PC-3 (cell line): ENCODE measurements at places on chromosomes 7 and 10. TPM values are rescaled to one million over a fixed set of nuclear protein-coding genes. Genes with fewer than 3 reads are reported as not detected.

Gene ASAH2
- 0.75 and 14.0 TPM in 2 replicates for total RNA-seq

Gene FFAR4
- total RNA-seq: 1.5 TPM in 2 replicates

Gene HOXA6
- 6.9 and 8.3 TPM in 2 replicates for total RNA-seq

Gene DYDC2
- not detected in 2 replicates for total RNA-seq

Gene ADAM8
- total RNA-seq: 113 and 147 TPM in 2 replicates

Gene DAGLB
- 23.4 and 34.5 TPM in 2 replicates for total RNA-seq

Gene MYH16
- total RNA-seq: 2.8 and 4.7 TPM in 2 replicates

- DNase-seq: peak; percentile 19
These were observed 62.3 kb upstream of the LBX1 start for GRCh38 chr10:101291331-101292193.

DNA sequence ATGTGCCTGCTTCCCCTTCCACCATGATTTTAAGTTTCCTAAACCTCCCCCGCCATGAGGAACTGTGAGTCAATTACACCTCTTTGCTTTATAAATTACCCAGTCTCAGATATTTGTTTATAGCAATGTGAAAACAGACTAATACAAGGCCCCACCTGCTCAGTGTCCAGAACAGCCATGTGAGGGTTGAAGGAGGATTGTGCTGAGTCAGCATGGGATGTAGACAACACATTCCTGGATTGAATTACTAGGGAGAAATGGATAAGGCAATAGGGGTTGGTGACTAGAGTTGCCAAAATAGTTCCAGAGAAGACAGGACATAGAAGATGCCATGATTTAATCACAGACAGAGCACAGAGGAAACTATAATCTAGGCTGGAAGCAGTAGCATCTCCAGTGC lies 270.3 kb downstream of the GFRA1 start:
- no peak for DNase-seq

- DNase-seq: peak; percentile 8
These were observed 29.1 kb downstream of the TMEM130 start for GRCh38 chr7:98840722-98841121.

DNA sequence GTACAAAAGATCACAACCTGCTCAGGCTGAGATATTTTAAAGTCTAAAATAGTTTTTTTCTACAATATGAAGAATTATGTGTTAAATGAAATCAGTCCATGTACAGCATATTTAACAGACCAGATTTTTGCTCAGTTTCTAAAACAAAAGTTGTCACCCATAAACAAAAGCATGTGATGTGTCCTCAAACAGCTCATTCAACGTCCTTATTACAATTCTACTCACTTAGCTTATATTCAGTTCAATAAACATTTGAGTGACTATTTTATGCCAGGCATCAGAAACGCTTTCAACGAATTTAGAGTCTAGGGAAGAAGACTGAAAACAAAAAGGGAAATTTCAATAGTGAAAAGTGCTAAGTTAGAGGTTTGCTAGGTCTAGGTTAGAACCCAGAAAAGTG lies 457.3 kb upstream of the SEMA3A start:
- no peak for DNase-seq

GRCh38 chr7:154910977-154911376 lies 91.9 kb downstream of the PAXIP1 start:
- no peak for DNase-seq

DNA sequence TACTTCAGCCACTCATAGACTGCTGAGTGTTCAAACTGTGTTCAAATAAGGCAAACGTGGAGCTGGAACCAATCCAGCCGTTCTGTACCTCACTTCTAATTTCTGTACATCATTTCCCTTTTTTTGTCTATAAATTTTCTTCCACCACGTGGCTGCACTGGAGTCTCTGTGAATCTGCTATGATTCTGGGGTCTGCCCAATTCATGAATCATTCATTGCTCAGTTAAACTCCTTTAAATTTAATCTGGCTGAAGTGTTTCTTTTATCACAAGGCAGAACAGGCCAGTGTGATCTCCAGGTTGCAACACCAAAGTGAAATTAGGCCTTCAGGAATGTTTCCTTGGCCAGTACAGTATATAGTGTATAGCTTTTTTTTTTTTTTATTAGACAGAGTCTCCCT lies 53.5 kb downstream of the DNAJC12 start:
- DNase-seq: no peak

DNA sequence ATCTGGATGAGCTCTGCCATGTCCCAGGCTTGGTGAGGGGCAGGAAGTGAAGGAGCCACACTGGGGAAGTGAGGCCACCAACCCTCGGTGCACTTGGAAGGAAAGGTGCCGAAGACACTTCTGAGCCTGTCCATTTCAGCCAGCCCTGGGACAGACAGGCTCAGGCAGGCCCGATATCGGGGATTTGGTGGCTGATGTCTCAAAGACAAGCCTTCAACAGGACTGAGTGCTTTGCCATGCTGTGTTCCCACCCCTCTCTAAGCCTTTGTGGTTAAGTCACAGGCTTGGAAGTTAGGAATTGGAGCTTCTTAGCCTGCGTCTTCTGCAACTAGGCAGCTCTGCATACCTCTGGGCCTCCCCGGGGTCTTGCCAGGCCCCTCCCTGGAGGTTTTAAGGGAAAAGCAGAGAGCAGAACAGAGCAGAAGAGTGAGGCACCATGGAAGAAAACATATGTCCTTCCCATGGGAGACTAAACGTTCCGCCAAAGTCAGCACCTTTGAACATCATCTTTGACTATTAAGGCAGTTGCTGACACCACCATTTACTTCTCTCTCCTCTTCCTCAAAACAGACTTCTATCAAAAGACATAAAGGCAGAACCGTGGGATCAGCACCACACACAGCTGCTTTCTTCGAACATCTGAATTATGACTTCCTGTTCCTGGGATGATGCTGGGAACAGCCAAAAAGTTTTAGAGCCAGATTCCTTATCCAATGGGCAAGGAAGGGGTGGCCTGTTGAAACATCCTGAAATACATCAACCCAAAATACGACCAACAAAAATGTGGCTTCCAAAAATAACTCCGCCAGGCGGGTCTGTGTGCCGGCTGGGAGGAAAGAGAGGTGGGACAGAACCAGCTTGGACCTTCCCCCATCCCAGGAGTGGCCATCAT lies 71.8 kb downstream of the AFAP1L2 start:
- DNase-seq: no peak

GRCh38 chr10:85643845-85644525 lies 722.6 kb downstream of the GRID1 start:
- DNase-seq: peak; percentile 63

DNA sequence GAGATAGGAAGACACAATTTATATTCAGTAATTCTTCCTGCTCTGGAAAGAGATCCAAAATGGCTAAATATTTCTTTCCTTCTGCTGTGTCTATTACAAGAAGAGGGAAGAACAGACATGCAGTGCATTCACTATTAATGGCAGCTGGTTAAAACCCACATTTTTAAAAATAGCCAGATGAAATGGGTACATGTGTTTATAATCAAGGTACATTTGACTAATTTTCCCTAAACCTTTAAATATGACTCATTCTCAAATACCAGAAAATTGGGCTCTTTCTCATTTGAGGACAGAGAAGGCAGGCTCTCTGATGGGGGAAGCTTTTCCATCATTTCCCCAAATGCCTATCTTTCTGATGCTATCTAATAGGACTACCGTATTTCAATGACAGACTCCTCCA lies 215.7 kb upstream of the HABP2 start:
- DNase-seq: no peak

- no peak for DNase-seq
These were observed 223.6 kb downstream of the GATA3 start for GRCh38 chr10:8278099-8278498.

- no peak for DNase-seq
These were observed 200.9 kb downstream of the GRID1 start for GRCh38 chr10:86165666-86166065.

GRCh38 chr10:72785409-72785808 lies 93.5 kb downstream of the MCU start:
- no peak for DNase-seq

DNA sequence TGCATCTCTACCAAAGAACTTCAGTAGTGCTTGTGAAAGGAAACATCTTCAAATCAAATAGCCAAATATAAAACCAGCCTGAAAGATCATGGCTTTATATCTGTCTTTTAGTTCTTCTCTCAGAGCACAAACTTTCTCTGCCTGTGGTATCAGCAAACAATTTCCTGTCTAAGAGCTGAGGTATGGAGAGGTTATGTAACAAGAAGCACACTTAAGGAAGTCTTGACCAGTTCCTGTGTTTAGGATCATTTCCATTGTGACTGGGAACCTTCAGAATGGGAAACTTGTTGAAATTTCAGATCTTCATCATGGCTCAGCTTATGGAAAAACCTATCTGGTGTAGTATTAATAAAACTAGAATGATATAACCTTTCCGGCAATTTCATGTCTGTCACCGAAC lies 148.8 kb downstream of the MBL2 start:
- DNase-seq: no peak

- peak; percentile 38 for DNase-seq
These were observed 20.1 kb upstream of the ATXN7L1 start for GRCh38 chr7:105896407-105896911.

DNA sequence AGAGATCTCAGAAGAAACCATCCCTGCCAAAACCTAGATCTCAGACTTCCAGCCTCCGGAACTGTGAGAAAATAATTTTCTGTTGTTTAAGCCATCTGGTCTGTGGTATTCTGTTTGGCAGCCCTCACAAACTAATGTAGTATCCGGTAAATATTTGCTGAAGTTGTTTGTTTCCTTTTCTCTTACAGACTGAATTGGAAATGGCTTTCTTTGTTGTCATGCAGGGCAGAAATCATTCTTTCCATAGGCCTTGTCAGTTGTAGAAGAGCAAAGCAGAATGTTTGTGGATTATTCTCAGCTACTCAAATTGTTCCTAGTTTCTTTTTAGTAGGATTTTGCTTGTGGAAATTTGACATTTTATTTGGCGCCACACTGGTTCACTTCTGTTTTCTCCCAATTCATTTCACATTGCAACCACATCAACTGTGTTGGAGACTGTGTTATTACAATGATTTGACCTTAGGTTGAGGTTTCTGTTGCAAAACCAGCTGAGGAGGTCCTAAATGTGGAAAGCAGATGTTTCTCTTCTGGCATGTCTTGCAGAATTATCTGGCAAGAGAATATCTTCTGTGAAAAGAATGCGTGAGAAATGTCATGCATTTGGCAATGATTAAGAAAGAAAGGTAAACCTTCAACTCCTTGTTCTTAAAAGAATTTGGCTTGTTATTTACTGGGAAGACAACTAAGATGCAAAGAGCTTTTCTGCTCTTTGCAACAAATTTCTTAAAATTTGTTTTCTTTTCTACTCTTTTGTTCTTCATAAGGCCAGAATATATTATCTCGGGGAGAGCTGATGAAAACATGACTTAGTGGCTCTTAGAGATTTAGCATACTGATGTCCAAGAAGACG lies 25.8 kb downstream of the ACTA2 start:
- no peak for DNase-seq

DNA sequence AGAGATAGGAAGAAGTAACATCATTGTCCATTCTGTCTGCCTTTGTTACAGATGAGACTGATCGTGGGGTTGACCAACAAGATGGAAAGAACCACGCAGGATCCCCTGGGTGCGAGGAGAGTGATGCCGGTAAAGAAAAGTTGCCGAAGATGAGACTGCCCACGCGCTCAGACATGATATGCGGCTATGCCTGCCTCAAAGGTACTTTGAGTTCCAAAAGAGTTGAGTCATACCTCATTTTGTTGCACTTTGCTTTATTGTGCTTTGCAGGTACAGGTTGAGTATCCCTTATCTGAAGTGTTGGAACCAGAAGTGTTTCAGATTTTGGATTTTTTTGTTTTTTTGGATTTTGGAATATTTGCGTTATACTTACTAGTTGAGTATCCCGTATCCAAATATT lies 12.2 kb upstream of the CLCN1 start:
- no peak for DNase-seq

DNA sequence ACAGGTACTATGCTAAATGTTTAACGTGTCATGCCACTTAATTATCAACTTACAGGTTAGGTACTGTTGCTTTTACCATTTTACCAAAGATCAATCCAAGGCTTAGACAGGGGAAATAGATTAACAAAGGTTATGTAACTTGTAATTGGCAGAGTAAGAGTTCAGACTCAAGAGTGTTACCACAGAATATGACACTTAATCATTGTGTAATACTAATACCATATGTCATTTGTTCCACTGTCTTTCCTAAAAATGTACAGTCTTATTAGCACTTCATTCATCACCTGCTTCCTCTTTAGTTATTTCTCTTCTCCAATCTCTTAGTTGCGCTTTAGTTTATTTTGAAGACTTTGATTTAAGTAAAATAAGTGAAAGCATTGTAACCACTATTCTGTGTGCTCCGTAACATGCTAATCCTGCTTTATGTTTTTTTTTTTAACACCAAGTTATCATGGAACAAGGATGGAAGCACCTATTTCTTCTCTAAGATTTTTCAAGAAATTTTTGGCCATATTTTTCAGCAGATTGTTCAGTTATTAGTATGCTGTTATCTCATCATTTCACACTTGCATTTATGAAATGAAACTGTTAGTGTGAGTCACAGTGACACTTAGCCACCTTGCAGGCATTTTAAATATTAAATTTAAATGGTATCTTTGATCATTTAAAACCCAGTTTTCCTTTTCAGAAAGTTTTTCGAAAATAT lies 197.3 kb downstream of the PHF14 start:
- DNase-seq: no peak

DNA sequence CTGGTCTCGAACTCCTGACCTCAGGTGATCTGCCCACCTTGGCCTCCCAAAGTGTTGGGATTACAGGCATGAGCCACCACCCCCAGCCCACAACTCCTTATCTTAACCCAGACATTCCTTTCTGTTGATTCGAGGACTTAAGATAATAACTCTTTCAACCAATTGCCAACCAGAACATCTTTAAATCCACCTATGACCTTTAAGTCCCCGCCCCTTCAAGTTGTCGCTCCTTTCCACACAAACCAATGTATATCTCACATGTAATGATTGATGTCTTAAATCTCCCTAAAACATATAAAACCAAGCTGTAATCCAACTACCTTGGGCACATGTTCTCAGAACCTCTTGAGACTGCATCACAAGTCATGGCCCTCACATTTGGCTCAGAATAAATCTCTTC lies 7.8 kb upstream of the ANKRD2 start:
- DNase-seq: no peak

GRCh38 chr7:3588341-3588740 lies 287.3 kb downstream of the SDK1 start:
- no peak for DNase-seq

- peak; percentile 49 for DNase-seq
These were observed 8.5 kb downstream of the SP8 start for GRCh38 chr7:20778063-20778721.

- peak; percentile 44 for DNase-seq
These were observed 30.0 kb upstream of the INHBA start for GRCh38 chr7:41732843-41733306.
